ELR (cell line): ENCODE measurements at places on chromosomes 5 and 9.
A peak's percentile ranks its signal among the peaks of the same experiment; 100 is the strongest.

DNA sequence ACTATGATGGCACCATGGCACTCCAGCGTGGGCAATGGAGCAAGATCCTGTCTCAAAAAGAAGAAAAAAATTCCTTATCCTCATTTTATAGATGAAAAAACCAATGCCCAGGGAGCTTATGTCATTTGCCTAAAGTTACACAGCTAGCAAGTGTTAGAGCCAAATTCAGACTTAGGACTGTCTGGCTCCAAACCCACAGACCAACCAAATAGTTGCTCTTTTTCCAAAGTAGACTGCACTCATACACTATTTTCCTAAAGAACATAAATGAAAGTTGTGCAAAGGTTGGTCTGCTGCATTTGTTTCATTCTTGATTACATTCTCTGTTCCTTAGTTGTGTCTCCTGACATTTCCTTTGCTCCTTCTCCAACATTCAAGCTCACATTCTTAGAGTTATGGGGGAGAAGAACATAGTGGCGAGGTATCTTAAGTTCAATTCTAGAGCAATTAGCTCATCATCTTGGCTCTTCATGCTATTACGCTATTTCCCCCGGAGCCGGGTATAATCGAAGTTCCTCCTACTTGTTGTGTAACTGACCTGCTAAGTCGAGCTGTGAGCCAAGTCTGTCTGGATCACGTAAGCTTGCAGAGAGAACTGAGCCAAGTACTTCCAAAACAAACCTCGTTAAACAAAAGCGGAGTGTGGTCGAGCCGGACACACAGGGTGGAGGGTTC lies 138.3 kb downstream of the RFK start:
- no peak for DNase-seq

GRCh38 chr5:65695896-65696295 lies 26.0 kb downstream of the SGTB start:
- DNase-seq, result no peak

- no peak for DNase-seq
Observed at GRCh38 chr5:175811589-175811988, 59.8 kb upstream of the CPLX2 start.

DNA sequence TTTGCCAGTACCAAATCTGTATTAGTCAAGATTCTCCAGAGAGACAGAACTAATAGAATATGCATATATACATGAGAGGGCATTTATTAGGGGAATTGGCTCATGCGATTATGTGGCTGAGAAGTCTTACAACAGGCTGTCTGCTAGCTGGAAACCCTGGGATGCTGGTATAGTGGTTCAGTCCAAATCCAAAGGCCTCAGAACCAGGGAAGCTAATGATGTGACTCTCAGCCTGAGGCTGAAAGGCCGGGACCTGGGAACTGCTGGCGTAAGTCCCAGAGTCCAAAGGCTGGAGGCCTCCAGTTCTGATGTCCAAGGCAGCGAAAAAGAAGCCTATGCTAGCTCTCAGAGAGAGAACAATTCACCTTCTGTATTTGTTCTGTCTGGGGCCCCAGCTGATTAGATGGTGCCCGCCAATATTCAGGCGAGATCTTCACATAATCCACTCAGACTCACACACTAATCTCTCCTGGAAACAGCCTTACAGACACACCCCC lies 84.1 kb downstream of the KIAA1958 start:
- no peak for DNase-seq

GRCh38 chr9:106119176-106119575 lies 424.8 kb downstream of the TMEM38B start:
- no peak for DNase-seq

GRCh38 chr5:143525176-143525575 lies 121.7 kb upstream of the NR3C1 start:
- no peak for DNase-seq

DNA sequence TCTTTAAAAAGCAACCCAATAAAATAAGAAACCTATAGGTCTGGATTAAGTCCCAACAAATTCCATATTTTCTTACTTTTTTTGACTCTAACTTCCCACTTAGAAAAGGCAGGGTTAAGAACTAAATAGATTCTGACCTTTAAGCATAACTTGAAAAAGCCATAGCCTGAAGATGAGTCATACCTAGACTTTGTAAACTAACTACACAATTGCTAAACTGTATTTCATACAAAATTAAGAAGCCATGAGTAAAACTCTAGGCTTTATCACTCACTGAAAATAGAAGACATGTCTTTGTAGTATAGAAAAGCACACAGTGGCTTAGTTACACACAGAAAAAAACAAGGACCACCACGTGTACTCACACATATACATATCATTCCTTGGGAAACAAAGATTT lies 51.5 kb downstream of the MLLT3 start:
- DNase-seq, result peak; percentile 83

GRCh38 chr9:37209431-37210386 lies 89.3 kb downstream of the ZCCHC7 start:
- peak; percentile 35 for DNase-seq

DNA sequence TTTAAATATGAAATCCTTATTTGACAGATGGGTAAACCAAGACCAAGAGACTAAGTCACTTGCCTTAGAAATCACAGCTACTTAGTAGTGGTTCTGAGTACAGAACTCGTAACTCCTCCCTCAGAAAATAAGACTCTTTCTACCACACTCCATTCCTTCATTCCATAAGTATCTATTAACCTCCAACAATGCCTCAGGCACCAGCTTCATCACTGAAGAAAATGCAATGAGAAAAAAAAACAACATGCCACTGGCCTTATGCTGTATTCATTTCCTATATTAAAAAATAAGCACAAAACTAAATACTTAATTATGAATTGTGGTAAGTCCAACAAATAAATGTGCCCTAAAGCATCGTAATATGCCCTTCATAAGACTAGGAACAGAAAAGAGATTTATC lies 13.5 kb upstream of the FREM1 start:
- no peak for DNase-seq

GRCh38 chr5:172678902-172679301 lies 37.8 kb downstream of the NEURL1B start:
- DNase-seq, result no peak

DNA sequence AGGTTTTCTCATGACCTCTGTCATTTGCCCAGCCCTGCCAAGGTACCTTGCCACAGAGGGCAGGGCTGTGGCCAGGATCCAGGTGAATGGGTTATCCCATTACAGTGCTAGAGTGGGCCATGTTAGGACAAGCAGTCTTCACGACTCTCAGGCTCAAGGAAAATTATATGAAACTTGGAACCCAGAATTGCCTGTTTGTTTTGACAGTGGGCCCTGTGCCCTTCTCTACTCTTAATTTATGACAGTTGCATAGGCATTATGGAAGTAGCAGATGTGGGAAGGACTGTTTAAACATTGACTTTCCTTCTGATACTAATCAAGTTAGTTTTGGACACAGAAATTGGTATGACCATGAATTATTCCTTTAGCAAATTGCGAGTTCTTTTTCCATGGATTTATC lies 41.7 kb downstream of the ITGA2 start:
- DNase-seq, result no peak

DNA sequence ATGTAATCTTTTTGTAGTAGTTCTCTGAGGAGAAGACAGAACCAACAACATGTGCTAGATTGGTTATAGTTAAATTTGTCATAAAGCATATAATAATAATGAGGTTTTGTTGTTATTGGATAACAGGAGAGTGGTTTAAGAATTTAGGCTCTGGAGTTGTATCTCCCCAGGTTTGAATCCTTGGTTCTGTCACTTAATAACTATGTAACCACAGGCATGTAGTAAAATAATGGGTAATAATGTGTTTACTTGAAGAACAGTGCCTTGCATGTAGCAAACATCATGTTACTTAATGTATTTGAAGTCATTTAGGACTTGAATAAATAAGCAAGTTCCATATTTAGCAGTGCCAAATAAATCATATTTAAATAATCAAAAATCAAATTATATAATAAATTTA lies 55.8 kb downstream of the NSD1 start:
- DNase-seq, result peak; percentile 22

GRCh38 chr9:127221695-127222094 lies 42.9 kb upstream of the GARNL3 start:
- DNase-seq, result no peak

GRCh38 chr9:113597390-113598241 lies 134.1 kb downstream of the RGS3 start:
- DNase-seq, result no peak

GRCh38 chr5:135377751-135378680 lies 21.0 kb downstream of the MACROH2A1 start:
- peak; percentile 35 for DNase-seq

DNA sequence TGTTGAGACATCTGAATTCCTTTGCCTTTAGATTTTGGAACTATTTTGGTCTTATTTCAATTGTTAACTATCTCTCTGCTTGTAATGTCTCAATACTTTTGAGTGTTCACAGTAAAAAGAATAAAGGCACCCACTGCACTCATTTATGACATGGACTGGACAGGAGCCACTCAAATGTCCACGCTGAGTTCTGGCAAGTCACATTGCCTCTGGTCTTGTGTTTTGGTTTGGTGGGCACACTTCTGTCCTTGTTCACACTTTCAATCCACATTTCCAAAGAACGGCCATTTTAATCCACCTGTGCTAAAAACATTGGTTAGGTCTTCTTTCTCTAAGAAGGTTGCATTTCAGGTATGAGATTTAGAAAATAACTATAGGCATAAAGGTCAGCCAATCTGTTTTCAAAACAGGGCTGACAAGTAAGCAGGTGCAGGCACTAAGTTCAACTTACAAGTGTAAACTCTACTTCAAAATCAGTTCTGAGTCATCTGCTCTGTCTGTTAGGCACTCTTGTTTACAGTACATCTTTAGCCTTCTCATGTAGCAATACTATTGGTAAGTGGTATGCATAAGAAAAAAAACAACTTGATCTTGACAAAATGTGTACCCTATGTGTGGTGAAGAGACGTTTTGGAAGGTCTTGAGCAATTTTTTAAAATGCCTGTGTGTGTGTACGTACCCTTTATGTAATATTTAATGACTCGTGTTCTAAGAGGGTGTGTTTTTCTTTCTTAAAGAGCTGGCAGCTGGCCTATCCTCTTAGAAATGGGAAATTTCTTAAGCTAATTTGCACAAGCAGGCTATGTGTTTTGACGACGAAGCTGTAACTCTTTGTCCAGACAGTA lies 31.5 kb upstream of the ZFAND5 start:
- DNase-seq, result peak; percentile 69

DNA sequence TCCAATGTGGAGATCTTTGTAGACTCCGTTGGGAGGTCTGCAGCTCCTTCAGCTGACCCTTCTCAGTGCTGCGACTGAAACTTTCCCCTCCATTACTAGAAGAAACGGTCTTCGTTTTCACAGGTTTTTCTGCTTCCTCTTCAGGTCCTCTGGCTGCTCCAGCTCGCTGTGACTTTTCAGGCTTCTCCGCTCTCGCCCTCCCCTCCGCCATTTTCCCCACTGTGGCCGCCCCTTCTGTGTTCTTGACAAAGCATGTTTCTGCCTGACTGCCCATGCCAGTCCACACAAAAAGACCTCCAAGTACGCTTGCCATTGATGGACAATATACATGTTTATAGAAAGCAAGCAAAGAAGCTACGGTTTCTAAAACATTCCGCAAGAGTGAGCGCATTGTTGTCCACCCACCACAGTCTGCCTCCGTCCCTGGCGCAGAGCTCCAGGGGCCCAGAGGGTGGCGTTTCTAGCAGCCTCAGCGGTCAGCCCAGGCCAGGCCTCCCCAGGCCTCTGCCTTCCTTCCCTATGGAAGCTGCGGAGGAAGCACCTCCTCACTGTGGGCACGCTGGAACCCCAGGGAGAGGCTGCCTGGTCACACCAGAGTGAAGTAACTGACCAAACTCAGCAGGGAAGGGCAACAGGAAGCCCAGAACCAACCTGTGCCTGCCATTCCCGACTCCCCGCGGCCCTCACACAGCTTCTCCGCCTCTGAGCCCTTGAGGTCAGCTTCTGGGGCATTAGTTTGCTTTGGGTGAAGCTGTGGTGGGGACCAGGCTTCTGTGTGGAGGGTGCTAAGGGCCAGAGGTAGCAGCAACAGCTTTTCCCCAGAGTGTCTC lies 19.9 kb upstream of the S1PR3 start:
- DNase-seq, result no peak

GRCh38 chr9:15299374-15299939 lies 7.6 kb downstream of the TTC39B start:
- no peak for DNase-seq
